ENCODE measurements at places on chromosomes 7 and 10.

DNA sequence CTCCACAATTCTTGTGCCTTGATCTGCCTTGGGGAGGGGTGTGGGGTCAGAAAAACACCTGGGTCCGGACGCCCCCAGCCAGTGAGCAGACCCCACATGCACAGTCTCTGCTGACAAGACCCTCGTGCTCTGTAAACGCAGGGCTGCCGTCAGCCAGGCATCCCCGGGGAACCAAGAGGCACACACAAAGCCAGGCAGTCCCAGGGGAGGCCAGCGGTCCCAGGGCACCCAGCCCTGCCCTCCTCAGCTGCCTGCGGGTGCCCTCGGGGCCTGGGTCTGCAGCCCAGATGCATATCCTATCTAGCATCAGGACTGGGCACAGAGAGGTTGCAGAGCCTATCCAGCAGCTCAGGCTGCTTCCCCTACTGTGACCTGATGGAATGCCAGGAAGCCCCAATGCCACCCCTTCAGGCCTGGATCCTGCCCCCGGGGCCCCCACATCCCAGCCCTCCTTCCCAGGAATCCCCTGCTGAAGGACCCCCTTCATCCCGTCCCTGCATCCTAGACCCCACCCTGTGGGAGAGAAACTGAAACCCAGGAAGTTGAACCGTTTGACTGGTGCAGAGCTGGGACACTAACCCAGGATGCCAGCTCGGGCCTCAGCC is 92.4 kb downstream of the MICALL2 start:
- no peak for ATAC-seq

DNA sequence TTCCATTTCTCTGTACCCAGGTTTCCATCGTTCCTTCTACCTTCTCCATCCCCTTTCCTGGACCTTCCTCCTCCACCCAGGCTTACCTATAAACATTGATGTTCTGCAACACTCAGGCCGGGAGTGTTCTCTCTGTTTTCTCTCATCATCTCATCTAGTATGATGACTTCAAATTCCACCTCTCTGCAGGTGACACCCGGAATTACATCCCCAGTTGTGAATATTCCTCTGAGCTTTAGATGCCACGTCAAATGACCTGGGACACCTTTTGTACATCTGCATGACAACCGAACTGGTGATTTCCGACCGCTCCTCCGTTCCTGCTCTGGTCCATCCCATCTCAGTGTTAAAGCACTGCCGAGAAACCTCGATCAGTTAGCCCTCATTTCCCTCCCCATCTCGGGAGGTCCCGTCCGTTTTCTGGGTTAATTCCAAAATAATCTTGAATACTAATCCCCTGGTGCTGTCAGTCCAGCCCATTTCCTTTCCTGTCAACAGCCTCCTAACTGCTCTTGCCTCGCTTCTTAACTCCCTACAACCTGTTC is 76.7 kb upstream of the SAMD8 start:
- no peak for ATAC-seq

GRCh38 chr7:16571941-16572340 is 45.3 kb downstream of the LRRC72 start:
- no peak for ATAC-seq

- ATAC-seq: no peak
Measured at GRCh38 chr7:27175626-27176523, 1.8 kb upstream of the HOXA10 start.

DNA sequence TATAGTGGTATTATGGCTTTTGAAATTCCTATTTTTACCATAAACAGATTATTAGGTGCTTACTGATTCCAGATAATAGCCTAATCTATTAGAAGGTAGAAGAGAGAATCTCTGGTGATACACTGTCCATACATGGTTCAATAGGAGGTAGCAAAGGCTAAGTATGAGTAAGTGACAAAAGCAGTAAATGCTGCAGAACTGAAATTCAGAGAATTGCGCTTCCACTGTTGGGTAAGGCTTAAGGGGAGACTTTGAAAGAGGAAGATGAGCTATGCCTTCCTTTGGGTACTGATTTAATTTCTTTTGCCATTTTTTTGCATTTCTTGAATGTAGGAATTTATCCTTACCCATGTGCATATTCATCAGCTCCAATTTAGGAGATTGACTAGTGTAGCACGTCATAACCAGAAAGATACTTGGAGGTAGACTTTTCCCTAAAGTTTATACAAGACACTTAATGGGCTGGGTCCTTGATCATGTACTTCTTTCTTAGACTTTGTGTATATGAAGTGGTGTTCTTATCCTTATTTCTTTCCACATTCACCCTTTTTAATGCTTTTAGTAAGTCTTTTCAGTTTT is 15.3 kb downstream of the MKLN1 start:
- ATAC-seq: no peak

DNA sequence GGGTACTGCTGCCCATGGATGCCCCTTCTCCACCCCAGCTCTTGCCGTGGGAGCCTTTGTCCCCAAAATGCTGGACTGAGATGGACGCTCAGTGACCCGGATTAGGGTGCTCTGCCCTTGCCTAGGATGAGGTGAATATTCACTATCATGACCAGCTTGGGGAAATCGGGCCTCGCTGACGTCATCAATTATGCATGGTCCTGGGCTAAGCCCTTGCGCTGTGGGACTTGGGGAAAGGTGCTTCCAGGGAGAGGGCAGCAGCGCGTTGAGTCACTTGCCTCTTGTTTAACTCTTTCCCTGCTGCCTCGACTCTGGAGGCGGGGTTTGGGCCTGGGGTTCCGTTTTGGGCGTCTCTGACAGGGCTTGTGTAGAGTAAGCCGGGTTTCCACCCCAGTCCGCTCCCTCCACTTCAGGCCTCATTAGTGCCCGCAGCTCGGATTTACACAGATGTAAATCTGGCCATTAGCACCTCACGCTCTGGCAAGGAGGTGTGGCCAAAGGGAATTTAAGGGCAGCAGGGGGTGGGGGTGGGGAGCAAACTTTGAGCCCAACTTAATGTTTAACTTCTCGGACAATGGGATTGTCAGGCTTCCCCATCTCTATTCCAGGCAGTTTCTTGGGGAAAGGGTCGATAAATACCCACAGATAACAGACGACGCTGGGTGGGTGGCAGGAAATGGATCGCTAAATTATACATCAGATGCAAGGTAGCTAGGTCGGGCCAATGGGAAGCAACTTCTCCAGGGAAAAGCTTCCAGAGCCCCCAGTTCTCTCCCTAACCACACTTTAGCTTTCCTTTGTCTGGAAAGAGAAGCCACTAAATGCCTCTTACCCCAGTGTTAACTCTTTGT is 51.3 kb upstream of the TCF7L2 start:
- no peak for ATAC-seq

- ATAC-seq: no peak
Measured at GRCh38 chr7:39172137-39172536, 194.4 kb downstream of the POU6F2 start.

DNA sequence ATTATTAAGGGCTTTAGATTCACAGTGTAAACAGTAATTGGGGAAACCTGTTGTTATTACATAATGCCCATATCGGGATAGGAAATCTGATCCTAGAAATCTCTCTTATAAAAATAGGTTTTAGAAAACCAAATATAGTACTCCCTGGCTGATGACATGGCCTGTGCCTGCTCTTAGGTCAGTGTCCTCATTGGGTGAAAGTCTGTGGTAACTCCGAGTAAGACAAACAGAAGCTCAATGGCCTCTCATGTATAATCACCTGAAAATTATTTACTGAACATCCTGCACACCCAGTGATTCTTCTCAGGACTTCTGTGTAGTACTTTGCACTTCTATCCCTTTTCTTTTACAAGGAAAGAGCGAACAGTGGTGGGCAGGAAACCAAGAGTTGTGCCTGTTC is 37.8 kb downstream of the SEM1 start:
- ATAC-seq: no peak

DNA sequence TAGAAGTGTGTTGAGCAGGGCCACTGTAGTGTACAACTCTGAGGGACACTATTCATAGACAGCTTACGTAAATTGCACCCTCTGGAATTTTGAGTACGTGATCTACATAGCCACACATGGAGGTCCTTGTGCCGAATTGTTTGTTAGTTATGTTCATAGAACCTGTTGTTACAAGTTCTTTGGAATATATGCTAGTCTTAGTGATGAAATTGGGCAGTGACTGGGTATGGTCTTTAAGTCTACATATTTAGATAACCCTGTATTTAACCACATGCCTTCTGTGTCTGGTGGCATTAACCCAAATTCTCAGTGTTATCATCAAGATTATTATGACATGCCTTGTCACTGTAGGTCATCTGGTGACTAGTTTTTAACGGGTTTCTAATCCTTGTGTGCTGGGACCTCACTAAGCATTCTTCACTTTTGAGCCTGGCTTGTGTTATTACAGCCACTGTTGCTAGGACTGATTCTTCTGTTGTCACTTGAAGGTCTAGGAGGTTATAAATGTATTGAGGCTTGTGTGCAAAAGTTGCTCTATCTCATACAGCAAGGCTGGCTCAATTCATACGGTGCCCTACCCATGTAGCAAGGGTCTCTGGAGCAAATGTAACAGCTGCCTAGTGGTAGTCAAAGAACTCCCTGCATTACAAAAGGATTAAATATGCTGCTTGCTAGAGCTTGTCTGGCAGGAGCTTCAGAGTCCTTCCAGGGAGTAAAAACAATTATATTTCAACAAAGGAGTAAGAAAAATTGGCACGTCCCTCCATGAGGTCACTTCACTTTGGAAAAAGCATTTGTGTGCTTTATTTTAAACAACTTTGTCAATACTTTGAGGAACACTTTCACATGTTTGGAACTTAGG is 65.4 kb downstream of the CDK14 start:
- ATAC-seq: no peak

- ATAC-seq: no peak
Measured at GRCh38 chr10:95693071-95693667, 558 bp downstream of the TCTN3 start.

DNA sequence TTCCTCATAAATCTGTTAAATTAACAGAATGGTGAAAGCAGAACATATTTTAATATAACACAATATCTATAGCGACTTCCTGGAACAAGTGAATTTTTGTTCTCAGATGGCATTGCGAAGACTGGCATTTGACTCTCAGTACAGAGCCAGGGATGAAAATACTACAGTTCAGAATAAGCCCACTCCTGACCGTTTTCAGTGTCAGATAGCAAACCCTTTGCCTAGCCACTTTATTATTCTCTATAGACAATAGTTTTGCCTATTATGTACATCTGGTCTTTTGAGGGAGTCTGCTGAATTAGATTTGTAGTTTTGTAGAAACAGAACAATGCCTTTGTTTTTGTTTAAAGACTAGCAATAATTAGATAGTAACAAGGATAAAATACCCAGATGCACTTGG is 2.3 kb downstream of the MINPP1 start:
- no peak for ATAC-seq

DNA sequence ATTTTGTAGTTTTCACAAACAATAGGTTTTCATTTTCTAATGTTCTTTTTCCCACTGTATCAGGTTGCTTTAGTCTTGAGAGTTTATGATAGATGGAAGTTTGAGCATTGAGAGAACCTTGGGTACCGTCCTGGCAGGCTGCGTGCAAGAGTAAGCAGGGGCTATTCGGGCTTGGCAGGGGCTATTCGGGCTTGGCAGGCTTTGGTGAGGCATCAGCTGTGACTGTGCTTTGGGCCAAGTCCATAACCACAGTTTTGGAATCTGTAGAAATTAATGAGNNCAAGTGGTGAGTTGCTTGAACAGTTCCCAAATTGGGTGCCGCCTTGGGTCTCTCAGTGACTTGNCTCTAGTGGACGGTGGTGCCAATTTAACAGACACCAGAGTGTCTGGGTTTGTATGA is 424.6 kb downstream of the PAXIP1 start:
- no peak for ATAC-seq

GRCh38 chr10:23870651-23871610 is 338.0 kb upstream of the KIAA1217 start:
- ATAC-seq: no peak

- ATAC-seq: no peak
Measured at GRCh38 chr7:119761776-119762175, 511.2 kb upstream of the KCND2 start.
